ENCODE measurements at places on chromosomes 3 and 15. TPM values are rescaled to one million over a fixed set of nuclear protein-coding genes. Genes with fewer than 3 reads are reported as not detected.

- peak; percentile 45 for DNase-seq
Observed at GRCh38 chr3:186598108-186598784, 14.6 kb upstream of the AHSG start.

GRCh38 chr3:61967019-61967418, 405.6 kb downstream of the PTPRG start:
- no peak for DNase-seq

DNA sequence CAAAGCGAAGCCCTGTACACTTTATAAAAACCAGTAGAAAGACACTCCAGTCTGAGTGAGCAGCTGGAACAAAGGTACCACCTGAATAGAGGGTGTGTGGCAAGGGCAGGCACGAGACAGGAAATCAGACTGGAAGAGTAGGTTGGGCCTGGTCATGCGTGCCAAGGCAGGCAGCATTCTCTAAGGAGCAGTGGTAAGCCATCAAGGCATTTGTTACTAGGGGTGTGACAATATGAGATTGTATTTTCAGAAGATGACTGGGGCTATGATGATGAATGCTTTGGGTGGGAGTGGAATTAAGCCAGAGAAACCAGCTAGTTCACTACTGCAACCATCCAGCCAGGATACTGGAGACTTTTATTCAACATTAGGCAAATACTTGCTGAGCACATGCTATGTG, 5.0 kb downstream of the JMJD7 start:
- no peak for DNase-seq

The RETNLB gene
- not detected for total RNA-seq

DNA sequence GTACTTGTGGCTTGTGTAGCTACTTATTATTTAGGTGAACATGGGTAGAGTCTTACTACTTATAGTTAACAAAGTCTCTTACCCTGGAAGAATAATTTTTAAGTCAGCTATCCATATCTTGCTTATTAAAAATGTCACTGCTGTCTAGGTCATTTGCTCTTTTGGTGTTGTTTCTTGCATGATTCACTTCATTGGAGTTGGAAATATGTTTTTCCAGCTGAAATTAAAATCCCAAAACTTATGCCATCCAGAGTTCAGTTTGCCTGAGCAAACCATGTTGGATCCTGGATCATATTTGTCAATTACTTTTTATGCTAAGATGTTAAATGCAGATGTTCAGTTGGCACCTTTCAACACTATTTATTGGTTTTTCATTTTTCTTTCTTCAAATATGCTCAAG, 421.0 kb upstream of the RBMS3 start:
- no peak for DNase-seq

DNA sequence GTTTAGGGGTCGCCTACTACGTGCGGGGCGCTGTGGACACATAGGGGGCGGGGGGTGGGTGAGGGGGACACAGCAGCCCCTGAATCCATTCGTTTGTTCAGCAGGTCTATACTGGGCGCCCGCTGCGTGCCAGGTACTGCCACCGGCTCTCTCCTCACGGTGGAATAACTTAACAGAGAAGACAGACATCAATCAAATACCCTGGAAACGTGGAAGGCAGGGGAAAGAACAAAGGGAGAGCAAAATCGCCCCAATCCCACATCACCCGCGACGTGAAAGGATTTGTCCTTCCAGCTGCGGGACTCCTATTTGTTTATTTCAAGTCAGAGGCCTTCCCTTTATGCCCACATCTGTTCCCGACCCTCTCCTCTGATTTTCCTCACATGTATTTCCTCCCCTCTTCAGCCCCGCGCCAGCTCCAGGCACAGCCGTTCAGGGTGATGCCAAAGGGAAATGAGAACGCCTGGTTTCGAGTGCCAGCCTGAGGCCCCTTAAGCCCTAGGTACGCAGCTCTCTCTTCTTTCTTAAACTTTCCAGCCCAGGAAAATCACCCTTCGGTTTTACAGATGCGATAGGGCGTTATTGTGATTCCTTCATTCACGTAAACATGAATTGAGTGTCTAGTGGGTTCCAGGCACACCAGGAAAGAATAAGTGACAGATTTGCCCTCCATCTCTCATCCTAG, 726 bp upstream of the PROK2 start:
- no peak for DNase-seq

DNA sequence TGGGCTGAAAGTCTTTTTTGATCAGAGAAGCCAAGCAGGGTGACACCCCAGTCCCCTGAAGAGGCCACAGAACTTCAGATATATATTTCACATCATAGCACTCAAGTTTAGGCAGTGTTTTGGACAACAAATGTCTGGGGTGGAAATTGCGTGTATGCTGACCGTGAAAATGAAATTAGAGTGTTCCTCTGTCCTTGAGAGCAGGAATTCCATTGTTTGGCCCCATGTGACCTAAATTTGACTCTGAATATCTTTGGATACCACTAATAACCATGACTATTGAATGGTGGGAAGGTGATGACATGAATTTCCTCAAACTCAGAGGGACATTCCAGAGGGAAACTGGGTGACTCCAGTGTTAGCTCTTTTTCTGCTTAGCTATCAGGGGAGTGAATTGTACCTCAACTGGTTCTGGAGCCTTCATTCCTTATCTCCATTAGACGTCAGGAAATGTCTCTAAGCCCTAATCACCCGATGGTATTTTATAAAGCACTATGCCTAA, 263.5 kb upstream of the RASGRP1 start:
- DNase-seq: peak; percentile 23

DNA sequence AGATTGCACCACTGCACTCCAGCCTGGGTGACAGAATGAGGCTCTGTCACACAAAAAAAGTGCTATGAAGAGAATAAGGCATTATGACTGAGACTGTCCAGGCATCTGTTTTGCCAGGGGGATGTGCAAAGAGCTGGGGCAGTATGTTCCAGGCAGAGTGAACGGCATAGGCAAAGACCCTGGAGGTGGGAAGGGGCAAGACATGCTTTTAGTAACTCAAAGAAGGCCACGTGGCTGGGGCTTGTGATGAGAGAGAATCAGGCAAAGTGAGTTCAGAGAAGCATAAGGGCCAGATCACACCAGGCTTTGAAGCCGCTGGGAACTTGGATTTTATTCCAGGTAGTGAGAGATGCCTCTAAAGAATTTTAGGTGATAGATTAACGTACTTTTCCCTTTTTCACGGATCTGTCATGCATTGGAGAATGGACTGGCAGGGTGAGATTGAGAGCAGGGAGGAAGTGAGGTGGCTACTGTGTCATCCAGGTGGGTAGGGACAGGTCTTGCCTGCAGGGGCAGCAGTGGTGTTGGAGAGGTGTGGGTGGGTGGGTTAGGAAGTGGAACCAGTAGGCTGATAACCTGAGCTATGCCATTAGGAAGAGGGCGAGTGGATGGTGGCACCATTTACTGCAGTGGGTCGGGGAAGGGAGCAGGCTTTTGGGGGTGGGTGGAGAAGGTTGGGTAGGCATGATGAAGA, 31.7 kb downstream of the ATP2B2 start:
- DNase-seq: no peak

All from IMR-90 (cell line).